ENCODE measurements at places on chromosomes 16 and 17. TPM values are rescaled to one million over a fixed set of nuclear protein-coding genes. Genes with fewer than 3 reads are reported as not detected.

CCL8 gene
- not detected for total RNA-seq

DNA sequence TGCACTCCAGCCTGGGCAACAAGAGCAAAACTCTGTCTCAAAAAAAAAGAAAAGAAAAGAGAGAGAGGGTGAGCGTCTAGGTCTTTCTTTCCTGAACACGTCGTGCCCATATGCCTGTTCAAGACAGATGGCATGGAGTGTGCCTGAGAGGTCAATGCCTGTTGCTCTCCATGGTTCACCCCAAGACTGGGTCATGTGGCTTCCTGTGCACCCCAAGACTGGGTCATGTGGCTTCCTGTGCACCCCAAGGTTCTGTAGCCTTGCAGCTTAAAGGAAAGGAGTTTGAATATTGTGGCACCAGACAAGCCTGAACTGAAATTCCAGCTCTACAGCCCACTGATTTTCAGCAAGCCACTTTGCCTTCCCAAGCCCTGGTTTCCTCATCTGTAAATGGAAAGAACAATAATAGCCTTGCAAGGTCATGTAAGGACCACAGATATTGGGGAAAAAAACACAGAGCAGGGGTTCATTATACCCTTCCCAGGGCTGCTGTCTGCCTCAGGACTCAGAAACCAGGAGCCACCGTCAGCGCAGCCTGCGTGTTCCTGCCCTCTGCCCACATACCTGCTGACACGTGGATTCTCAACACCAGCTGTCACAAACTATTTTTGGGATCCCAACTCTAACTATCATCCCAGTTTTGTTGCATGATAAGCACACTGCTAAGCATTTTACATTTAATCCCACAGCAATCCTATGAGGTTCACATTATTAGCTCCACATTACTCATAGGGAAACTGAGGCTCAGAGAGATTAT is 18.0 kb upstream of the NAGS start:
- DNase-seq, result no peak

GRCh38 chr16:11755022-11755760 is 12.5 kb upstream of the TXNDC11 start:
- no peak for DNase-seq

DNA sequence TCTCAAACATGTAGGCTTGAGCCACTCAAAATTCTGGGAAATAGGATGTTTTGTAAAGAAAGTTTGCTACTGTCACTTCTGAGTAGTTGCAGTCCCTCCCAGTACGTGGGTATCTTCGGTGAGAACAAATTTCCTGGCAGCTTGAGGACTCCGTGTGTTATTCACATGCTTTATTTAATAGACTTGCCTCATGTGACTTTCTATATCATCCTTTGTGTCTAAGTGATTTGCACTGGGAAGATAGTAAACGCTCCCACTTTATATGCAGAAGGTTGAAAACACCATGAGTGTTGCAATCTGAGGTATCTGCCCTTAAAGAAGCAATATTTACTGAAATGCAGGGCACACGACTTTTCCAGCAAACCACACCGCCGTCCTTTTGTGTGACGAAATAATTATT is 643.7 kb downstream of the MAF start:
- DNase-seq, result no peak

GRCh38 chr16:64857411-64857810 is 264.5 kb downstream of the CDH11 start:
- DNase-seq, result no peak

DNA sequence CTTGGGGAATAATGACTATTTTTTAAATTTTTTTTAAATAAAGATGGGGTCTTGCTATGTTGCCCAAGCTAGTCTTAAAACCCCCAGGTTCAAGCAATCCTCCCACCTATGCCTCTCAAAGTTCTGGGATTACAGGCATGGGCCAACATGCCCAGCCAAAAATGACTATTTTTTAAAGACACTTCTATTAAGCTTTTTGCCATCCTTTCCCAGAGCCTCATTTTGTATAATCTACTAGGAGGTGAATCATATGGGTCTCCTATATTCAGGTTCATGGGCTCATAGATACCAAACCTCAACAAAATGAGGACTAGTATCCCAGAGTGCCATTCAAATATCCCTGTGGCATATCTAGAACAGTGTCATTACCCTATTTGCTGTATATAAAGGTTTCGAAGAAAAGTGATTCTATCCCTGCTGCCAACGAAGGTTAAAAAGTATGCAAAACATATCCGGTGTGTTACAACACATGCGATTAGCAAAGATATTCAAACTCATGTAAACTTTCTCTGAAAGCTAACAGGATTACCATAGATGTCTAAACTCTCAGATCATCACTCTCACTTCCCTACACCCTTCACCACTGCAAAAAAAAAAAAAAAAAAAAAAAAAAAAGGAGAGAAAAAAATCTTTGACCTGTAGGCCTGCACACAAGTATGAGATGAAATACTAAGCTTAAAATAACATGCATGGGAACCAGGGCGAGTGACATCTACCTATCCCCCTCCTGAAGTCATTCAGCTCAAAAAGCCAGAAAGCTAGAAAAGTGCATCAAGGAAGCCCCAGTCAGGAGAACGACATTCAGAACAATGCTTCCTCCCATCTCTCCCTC is 23.5 kb downstream of the XPO6 start:
- peak; percentile 67 for DNase-seq

GRCh38 chr17:78678222-78678557 is 101.0 kb upstream of the DNAH17 start:
- DNase-seq, result no peak
